ENCODE measurements at places on chromosomes 5 and 9.

- DNase-seq: peak; percentile 27
Measured at GRCh38 chr9:132694144-132694543, 23.9 kb downstream of the GTF3C4 start.

DNA sequence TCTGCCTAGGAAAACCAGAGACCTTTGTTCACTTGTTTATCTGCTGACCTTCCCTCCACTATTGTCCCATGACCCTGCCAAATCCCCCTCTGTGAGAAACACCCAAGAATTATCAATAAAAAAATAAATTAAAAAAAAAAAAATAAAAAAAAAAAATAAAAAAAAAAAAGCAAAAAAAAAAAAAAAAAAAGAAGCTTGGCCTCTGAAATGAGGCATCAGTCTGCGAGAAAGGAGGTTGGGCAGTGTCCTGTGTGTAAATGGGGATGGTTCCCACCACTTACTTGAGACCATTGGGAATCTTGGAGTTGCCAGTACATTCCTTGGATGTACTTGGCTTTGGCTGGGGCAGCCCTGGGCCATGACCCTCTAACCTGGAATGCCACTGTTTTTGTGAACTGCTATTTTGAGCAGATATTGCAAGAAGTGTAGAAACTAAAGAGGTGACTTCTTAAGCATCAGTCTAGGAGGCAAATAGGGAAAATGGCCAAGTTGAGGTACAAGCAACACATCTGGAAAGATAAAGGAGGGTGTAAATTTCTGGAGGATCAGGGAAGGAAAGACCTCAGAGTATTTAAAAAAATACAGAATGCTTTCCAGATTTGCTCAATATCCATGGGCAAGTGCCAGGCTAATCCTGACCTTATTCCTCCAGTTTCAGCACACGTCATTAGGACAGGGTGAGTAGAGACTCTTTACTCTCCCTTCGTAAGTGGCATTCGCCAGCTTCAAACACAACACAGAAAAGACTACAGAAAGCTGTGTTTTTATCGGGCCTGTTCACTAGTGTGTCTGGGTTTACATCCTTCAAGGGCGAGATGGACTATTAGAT is 58.1 kb downstream of the HSPA4 start:
- no peak for DNase-seq

GRCh38 chr5:79802406-79802805 is 112.8 kb downstream of the CMYA5 start:
- DNase-seq: no peak

GRCh38 chr9:133691626-133692363 is 46.4 kb downstream of the SARDH start:
- DNase-seq: no peak

GRCh38 chr5:144088206-144089064 is 82.0 kb downstream of the YIPF5 start:
- DNase-seq: no peak

- no peak for DNase-seq
Measured at GRCh38 chr5:15344954-15345353, 155.0 kb upstream of the FBXL7 start.
